ENCODE measurements at places on chromosomes 1 and 21.

GRCh38 chr1:204350312-204350711 is 9.4 kb downstream of the PLEKHA6 start:
- no peak for DNase-seq

- DNase-seq, result no peak
These were observed 1212.3 kb upstream of the NCAM2 start for GRCh38 chr21:19785941-19786340.

- no peak for DNase-seq
These were observed 649.4 kb upstream of the CXADR start for GRCh38 chr21:16863362-16863905.

- no peak for DNase-seq
These were observed 114.1 kb downstream of the C1orf94 start for GRCh38 chr1:34290831-34291230.

- DNase-seq, result no peak
These were observed 11.6 kb downstream of the SLC2A1 start for GRCh38 chr1:42947117-42947516.
